Natural killer cell (primary cell): ENCODE measurements at places on chromosomes 13 and 19. TPM values are rescaled to one million over a fixed set of nuclear protein-coding genes. Genes with fewer than 3 reads are reported as not detected.

TPTE2 gene
- total RNA-seq: not detected

FFAR1 gene
- total RNA-seq: not detected

NCCRP1 gene
- not detected for total RNA-seq

MBD3L2 gene
- not detected for total RNA-seq

CRLF1 gene
- not detected for total RNA-seq

CTU1 gene
- total RNA-seq: 3.8 TPM

LYPD5 gene
- total RNA-seq: not detected
